Right lung (tissue), 10 donors: ENCODE measurements at places on chromosomes 2 and 18. TPM values are rescaled to one million over a fixed set of nuclear protein-coding genes. Genes with fewer than 3 reads are reported as not detected.

- DNase-seq, result no peak
These were observed 195.6 kb downstream of the PDE11A start for GRCh38 chr2:177876950-177877349.

The SNTG2 gene
- 0.54 TPM for polyA plus RNA-seq

The MARCHF7 gene
- polyA plus RNA-seq, result 204 TPM

DNA sequence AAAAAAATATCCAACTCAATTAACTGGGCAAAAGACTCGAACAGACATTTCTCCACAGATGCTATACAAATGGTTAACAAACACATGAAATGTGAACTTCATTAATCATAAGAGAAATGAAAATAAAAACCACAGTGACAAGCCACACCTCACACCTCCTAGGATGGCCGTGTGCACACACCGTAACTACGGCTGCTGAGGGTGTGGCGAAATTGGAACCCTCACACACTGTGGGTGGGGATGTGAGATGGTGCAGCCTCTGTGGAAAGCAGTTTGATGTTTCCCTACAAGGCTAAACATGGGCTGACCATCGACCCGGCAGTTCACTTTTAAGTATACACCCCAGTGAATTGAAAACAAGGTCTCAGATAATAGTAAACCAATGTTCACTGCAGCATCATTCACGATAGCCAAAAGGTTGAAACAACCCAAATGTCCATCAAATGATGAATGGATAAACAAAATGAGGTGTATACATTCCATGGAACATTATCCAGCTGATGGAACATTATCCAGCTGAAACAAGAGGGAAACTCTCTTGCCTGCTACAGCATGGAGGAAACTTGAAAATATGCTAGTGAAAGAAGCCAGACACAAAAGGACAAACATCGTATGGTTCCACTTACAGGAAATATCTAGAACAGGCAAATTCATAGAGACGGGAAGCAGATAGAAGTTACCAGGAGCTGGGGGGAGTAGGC lies 32.2 kb downstream of the ZAP70 start:
- no peak for DNase-seq

DNA sequence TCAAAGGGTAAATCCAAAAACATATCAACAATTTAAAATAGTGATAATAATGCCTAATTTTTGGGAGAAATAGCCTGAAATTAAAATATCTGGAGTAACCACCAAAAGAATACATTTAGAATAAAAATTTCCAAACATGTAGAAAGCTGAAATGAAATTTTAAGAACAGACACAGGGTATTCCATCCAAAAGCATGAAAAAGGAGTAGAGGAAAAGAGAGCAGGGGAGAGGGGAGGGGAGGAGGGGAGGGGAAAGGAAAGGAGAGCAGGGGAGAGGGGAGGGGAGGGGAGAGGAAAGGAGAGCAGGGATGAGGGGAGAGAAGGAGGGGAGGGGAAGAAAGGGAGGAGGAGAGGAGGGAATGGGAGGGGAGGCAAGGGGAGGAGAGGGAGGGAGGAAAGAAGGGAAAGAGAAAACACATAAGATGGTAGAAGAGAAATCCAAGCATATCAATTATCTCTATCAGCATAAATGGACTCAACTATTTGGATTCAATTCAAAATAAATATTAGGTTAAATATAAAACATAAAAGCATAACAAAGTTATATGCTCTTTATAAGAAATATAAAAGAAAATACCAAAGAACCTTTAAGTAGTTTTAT lies 141.1 kb downstream of the ZNF385B start:
- no peak for DNase-seq

DNA sequence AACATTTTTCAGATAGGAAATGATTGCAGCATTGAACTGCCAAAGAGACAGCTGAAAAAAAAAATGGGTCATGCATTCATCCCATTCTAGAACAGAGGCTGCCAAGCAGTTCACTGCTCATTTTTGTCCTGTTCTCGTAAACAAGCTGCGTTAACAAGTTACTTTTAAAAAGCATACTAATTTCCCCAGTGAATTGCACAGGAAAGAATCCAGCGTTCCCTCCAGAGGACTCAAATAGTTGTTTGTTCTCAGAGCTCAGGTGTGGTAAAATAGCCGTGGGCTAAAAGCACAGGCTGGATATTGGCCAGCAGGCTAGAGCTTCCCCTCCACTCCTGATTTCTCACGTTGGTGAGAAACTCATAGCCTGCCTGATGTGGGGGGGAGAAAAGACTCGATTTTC lies 76.1 kb upstream of the AQP4 start:
- no peak for DNase-seq

DNA sequence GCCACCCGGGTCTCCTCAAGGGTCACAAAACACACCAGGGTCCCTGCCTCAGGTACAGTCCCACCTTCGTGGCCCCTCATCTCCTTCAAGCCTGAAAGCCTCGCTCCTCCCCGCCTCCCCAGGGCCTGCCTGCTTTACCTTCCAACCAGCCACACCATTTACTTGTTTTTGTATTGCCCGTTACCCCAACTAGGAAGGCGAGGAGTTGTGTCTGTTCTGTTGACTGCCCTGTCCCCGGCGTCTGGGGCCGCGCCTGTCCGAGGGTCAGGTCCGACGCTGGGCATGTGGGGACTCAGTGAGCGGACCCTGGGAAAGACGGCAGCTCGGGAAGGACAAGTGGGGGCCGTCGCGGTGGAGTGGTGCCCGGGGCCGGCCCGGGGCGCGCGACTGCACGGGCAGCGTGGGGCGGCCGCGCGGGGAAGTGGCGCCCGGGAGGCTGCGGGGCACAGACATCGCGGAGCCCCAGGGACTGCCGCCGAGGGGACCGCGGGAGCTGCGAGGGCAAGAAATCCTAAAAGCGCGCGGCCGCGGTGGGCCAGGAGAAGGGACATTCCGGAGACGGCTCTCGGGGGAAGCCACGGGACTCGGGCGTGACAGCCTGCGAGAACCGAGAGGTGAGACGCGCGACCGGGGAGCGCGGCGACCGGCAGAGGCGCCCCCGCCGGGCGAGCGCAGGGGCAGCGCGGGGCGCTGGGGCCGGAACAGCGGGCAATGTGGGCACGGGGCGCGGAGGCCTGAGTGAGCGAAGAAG lies 797 bp upstream of the GRHL1 start:
- DNase-seq, result no peak
